ENCODE measurements at places on chromosomes 3 and 15.

DNA sequence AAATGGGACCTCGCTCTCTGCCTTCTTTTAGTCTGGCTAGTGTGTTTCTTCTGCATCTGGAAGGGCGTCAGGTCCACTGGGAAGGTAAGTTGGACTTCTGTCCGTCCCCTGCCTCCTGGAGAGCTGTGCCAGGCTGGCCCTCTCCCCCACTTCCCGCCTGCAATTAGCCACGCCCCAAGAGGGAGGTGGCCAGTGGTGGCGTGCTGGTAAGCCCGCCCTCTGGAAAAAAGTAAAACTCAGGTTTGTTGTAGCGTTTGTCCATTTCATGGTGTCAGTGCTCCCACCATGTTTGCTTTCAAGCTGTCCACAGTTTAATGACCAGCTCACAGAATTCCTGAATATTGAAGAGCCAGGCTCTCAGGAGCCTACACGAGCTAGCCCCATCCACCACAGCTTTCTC is 55.6 kb downstream of the SLC6A6 start:
- DNase-seq = no peak

- no peak for DNase-seq
Measured at GRCh38 chr3:191555037-191555436, 94.1 kb downstream of the PYDC2 start.

DNA sequence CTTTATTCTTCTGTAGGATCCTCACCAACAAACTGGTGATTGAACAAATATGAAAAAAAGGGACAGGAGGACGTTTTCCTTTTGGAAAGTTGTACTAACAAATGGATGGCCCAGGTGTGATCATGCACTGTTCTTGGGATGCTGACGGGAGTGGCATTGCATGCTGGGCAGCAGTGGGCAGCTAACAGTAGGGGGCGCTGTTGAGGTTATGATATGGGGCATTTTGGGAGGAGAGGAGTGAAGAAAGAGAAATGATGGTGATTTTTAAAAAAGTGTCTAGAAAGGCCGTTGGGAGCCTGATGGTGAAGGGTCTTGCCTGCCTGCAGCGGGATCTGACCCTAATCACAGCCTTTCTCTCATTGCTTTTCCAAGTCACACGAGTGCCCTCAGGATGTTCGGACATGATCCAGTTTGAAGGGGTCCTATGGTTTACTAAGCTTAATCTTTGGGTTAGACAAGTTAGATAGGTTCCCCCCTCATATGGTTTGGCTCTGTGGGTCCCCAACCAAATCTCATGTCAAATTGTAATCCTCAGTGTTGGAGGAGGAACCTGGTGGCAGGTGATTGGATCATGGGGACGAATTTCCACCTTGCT is 46.2 kb upstream of the PRTG start:
- peak; percentile 43 for DNase-seq

DNA sequence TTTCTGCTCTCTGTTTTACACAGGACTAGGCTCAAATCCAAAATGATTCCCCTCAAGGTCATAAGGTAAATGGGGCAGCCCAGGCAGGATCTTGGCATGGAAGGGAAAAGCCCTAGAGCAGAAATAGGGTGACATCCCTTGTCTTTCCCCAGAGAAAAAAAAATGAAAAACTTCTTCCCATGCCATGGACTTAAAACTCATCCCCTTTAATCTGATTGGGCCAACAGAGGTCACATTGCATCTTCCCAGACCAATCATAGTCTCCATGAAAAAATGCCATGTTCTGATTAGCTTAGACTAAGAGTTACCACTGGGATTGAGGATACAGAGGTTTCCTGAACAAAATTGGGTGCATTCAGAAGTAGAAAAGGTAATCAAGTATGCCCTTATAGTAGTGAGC is 241.3 kb upstream of the LRTM1 start:
- no peak for DNase-seq

- no peak for DNase-seq
Measured at GRCh38 chr3:53526704-53527055, 32.3 kb downstream of the CACNA1D start.

GRCh38 chr15:84982301-84982920 is 755 bp downstream of the PDE8A start:
- DNase-seq = peak; percentile 60

- DNase-seq = no peak
Measured at GRCh38 chr3:153254361-153254760, 92.3 kb downstream of the RAP2B start.

DNA sequence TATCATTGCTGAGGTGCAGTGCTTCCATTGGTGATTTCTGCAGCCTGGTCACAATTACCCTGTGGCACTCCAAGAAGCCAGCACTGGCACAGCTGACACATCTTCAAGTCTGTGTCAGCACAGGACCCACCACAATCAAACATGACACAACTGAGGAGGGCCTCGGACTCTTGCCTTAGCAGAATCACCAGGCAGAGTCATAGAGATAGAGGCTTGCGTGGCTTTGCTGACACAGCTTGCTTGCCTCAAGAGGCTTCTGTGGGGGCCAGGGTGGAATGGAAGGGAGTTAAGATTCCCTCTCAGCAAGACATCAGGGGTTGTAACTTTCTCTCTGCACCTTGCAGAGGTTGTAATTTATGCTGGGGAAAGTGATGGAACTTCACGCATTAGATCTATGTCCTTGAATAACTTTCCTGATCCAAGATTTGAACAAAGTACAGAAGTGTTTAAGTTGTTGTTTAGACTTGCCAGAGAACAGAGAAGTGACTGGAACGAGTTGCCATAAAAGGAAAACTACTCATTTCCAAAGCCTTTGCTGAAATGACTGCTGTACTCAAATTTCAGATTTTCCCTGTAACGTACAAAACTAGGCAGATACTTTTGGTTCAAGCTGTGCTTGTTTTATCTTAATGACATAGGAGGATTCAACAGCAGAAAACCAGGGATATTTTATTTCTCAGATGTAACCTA is 170.7 kb downstream of the DIPK2A start:
- no peak for DNase-seq

DNA sequence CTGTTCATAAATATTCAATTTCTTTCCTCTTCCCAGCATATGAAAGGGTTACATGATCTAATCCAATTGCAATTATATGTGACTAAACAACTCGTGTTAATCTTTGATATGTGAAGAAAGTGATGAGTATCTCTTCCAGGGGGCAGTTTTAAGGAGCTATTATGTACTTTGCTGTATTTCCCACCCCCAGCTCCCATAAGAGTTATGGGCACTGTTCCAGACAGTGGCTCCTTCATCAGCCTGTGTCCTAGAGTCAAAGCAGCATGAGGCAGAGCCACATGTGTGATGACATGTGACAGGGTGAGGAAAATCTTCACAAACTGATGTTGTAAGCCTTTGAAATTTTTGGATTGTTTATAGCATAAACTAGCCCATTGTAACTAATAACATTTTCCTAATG is 315.4 kb downstream of the DIPK2A start:
- DNase-seq = no peak

DNA sequence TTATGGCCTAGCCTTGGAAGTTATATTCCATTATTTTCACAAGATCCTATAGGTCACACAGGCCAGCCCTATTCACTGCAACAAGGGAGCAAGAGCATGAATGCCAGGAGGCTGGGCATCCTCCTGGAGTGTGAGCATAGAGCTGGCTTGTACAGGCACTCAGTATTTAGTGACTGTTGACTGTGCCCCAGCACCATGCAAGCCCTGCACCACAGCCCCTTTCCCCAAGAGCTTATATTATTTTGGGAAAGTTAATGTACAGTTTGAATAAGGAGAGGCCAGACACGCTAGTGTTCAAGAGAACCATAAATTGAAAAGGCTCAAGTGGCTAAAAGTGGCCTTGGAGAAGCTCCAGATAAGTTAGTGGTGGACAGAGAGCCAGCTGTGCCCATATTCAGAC is 32.3 kb upstream of the TSEN2 start:
- no peak for DNase-seq

DNA sequence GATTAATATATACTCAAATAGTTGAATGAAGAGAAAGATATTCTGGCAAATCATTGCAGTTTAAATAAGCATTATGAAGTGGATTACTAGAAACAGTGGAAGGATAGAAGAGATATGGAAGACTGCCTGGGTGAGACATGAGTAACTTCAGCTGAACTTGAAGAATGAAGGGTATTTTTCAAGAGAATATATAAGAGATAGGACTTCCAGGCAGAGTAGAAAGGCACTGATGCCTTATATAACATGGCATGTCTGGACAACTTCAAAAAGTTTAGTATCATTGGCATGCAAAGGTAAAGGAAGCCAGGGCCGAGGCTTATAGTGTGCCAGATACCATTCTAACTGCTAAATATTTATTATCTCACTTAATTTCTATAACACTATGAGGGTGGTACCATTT is 126.5 kb upstream of the SLC7A14 start:
- no peak for DNase-seq
